Kidney (tissue), 22 donors: ENCODE measurements at places on chromosomes 12 and 14.

- DNase-seq, result no peak
Observed at GRCh38 chr12:60257063-60257462, 661.2 kb downstream of the SLC16A7 start.

GRCh38 chr12:8559676-8560075 lies 19.0 kb upstream of the CLEC4E start:
- DNase-seq, result no peak

- no peak for DNase-seq
Observed at GRCh38 chr14:69542311-69542710, 32.4 kb downstream of the CCDC177 start.

GRCh38 chr12:608413-608812 lies 54.8 kb downstream of the NINJ2 start:
- no peak for DNase-seq

- DNase-seq, result no peak
Observed at GRCh38 chr12:26030371-26030770, 71.9 kb downstream of the RASSF8 start.

DNA sequence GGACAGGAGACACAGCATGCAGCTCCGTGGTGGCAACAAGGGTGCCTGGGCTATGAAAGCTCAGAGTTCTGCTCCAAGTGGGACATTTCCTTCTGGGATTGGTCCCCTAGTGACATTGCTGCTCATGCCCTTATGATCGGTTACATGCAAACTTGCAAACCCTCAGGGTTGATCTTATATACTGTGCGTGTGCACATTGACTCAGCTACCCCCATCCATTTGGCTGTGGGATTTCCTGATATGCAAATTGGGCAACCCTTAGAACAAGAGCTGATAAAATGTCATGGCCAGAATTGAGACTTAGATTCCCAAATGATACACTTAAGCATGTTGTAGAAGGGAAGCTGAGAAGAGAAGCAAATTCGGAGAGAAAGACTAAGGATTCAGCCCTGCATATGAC lies 72.8 kb upstream of the BDKRB2 start:
- no peak for DNase-seq

DNA sequence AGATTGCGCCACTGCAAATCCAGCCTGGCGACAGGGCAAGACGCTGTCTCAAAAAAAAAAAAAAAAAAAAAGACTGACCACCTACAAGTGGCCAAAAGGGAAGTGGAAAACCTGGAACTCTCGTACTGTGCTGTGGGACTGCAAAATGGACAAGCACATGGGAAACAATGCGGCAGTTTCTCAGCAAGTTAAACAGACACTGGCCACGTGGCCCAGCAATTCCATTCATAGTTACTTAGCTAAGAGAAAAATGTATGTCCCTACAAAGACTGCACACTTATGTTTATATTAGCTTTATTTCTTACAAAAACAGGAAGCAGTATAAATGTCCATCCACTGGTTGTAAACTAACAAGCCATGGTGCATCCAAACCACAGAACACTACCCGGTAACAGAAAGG lies 5.6 kb downstream of the CHFR start:
- DNase-seq, result no peak

DNA sequence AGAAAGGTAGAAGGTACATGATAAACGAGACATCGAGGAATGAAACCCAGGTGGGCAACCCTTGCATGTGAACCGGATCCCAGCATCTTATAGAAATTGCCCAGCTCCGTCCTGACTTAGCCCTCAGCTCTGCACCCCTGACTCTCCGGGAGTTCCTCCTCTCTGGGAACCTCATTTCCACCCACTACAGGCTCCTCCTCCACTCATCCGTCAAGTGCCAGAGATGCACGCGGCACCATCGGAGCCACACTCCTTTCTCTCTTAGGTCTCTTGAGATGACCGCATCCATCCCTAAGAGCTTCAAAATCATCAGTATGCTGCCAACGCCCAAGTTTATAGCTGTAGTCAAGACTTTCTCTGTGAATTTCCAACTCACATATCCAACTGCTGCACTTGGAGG lies 84.7 kb downstream of the TTC7B start:
- no peak for DNase-seq

GRCh38 chr12:104637604-104638003 lies 180.9 kb downstream of the CHST11 start:
- DNase-seq, result no peak

GRCh38 chr12:95085612-95086011 lies 12.2 kb upstream of the NR2C1 start:
- no peak for DNase-seq

DNA sequence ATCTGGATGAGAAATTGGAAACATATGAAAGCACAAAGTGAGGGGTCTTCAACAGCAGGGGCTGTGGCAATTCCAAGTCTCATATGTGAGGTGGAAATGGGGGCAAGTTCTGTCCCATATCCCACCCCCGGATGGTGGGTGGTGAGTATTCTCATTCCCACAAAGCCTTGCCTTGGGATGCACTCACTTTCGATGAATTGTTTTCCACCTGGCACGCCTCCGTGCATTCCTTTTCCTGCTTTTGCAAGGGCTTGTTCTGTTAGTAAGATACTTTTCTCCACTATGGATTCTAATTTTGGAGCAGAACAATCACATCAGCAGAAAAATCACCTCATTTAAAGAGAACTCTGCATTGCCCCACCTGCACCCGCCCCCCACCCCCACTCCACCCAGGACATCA lies 3.1 kb downstream of the LACRT start:
- no peak for DNase-seq

- no peak for DNase-seq
Observed at GRCh38 chr12:75525263-75525662, 13.9 kb upstream of the KRR1 start.

DNA sequence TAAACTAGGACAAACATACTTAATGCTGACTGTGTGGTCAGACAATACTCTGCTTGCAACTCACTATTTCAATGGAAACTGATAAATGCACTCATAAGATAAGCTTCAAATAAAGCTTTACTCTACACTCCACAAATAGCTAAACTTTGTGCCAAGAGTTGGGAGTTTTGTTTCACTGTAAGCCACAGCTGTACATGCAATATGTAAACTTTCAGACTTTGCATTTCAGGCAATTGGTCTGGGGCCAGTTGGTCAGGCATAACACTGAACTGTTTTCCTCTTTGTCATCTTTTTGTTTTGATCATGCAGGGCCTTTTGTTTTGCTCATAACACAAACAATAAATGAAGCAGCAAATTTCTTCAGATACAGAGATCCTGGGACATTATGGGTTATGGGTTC lies 426.2 kb downstream of the IPO8 start:
- DNase-seq, result no peak

DNA sequence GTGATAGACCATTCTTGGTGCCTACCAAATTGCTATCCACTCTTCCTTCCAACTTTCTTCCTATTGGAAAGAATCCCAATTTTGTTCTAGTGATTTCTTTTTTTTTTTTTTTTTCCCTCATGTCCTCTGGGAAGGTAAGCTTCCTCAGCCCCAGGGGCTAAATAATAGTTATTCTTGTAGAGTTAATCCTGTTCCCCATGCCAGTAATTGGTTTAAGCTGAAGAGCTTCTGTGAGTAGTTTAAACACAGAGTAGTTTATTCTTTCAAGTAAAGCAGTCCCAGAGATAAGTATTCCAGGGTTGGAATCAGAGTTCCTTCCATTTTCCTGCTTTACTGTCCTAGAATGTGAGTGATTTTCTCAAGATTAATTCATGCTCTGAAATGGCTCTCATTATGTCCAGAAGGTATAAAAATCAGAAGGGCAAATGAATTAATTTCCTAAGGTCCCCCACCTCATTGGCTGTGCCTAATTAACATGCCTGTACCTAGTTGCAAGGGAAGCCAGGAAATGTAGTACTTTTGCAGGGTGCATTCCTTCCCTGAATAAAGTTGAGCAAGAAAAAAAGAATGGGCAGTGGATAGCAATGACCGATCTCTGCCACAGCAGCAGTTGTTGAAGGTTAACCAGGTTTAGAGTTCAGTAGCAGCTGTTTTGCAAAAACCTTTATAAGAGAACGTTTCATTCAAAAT lies 97.8 kb downstream of the PLEKHA5 start:
- DNase-seq, result no peak

DNA sequence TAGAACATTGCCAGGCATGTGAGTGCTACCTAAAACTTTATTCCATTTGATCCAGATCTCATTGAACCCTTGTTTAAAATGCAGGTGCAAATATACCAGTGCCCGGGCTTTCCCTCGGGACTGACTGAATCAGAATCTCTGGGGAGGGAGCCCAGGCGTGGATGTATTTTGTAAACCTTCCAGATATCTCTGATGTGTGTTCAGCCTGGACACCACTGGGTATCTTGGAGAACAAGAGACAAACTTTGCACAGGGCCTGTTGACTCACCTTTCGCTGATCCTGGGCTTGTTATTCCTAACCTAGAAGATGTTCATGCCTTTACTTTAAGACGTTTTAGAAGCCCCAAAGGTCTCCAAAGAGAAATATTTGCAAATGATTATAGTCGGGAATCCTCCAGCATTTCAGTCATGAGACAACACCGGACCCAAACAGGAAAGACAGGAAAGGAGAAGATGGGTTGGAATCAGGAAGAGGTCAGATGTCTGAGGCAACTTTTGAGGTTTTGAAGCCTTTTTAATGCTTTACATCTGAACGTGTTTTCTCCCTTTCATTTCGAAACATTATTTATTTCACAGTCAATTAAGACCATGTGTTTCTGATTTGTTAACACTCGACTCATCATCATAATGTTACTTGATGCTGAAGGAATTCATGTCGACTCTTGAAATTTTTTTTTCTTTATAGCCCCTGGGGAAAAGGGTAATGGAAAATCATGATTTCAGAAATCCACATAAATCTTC lies 118.6 kb downstream of the PLXNC1 start:
- DNase-seq, result no peak

- DNase-seq, result peak; percentile 65
Observed at GRCh38 chr12:62711631-62712241, 223.2 kb downstream of the PPM1H start.

- DNase-seq, result peak; percentile 91
Observed at GRCh38 chr12:51217968-51218606, at the start of gene POU6F1. TSS of gene POU6F1 (minus strand) at chr12:51218062. CDS start at chr12:51206836, 11,226 bp downstream.

DNA sequence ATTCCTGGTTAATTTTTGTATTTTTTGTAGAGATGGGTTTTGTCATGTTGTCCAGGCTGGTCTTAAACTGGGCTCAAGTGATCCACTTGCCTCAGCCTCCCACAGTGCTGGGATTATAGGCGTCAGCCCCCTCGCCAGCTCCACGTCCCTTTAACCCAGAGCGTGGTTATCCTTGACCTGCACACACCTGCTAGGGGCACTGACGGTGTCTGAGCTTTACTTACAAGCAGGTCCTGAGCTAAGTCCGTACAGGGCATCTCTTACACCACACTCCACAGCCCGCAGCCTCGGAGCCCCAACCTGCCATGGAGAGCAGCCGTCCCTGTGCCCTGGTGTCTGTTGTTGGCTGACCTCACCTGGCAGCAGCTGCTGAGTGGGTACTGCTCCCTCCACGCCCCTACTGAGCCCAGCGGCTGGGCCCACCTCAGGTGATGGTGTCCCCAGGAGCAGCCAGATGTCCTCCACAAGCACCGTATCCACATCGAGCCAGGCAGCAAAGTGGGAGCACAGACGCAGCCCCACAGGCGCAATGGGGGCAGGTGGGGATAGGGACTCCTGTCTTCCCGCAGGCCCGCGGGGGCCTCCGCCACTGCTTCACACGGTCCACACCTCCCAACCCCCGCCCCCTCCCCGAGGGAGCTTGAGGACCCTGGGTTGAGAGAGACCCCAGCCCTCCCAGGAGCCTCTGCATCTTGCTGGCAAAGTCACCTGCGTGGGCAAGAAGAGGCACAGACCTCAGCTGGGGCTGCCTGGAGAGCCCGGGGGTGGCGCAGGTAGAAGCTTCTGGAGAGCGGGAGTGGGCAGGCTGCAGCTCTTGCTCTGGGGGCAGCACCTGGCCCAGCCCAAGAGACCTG lies 325.4 kb upstream of the SFSWAP start:
- DNase-seq, result no peak

- DNase-seq, result no peak
Observed at GRCh38 chr14:75434138-75434889, 6.5 kb downstream of the JDP2 start.

- no peak for DNase-seq
Observed at GRCh38 chr12:26496170-26496569, 300.8 kb downstream of the SSPN start.

DNA sequence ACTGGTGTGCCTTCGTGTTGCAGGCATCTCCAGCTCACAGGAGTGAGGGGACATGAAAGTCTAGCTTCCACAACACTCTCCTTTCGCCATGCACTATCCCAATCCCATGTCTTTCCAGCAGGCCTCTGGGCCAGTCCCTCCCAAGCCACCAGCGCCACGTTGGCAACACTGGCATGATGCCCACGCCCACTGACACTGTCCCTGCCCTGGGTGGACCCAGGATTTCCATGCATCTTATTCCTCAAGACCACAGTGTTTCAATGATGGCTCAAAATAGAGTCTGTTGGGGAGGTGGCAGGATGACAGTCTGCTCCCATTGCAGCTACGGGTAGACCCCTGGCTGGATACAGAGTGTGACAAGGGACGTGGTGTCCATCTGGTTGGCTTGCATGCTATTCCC lies 2.3 kb downstream of the SP7 start:
- DNase-seq, result no peak

DNA sequence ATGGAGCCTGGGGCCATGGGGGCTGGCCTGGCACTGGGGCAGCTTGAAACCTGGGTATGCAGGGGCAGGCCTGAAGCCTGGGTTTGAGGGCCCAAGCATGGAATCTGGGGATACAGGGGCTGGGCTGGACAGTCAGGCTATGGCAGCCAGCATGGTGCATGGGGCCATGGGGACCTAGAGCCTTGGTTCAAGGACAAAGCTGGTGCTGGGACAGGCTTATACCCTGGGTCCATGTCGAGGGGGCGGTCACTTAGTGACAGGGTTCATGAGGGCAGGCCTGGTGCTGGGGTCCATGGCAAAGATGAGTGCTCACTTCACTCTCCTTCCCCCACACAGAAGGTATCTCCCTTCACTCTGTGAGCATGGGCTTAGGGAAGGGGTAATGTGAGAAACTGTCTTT lies 116.2 kb downstream of the BBS10 start:
- no peak for DNase-seq

- no peak for DNase-seq
Observed at GRCh38 chr12:22357531-22357930, 23.0 kb upstream of the ST8SIA1 start.

GRCh38 chr14:69921052-69921451 lies 41.8 kb downstream of the SMOC1 start:
- DNase-seq, result no peak

- no peak for DNase-seq
Observed at GRCh38 chr14:25521616-25522015, 471.7 kb upstream of the STXBP6 start.

DNA sequence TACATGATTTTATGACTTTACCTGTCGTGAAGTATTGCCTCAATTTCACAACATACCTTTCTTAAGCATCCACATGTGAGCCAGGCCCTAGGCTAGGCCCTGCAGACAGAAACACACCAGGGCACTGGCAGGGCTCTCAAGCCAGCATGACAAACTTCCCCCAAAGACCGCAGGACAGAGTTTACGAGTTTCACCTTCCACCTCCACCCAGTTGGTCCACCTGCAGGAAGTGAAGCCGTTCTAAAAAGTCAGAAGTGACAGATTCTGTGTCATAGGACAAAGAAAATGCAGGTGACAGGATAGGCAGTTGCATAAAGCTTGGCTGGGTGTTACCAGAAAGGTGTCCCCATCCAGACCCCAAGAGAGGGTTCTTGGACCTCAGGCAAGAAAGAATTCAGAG lies 382.3 kb downstream of the PCNX1 start:
- DNase-seq, result no peak
